Activated T-helper 9 cell treated with anti-CD3 and anti-CD28 coated beads, Interleukin-2, amount 50 U/mL, for 16 hours (primary cell): ENCODE measurements at places on chromosomes 5 and 9.

DNA sequence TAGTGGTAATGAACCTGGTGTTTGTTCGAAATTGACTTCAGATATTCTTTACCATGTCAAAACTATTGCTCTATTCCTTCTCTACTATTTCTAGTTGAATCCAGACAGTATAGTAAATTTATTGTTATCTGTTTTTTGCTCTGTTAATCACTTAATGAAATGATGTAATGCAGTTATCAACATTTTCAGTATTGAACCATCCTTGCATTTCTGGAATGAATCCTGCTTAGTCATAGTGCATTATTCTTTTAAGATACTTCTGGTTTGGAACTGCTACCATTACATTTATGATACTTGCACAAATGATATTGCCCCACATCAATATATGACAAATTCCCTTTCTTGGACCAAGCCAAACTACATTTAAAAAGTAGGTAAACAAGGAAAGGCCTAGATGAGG, 554.0 kb upstream of the KLF4 start:
- DNase-seq: no peak

- no peak for DNase-seq
These were observed 121.8 kb downstream of the CAVIN4 start for GRCh38 chr9:100699668-100700067.

DNA sequence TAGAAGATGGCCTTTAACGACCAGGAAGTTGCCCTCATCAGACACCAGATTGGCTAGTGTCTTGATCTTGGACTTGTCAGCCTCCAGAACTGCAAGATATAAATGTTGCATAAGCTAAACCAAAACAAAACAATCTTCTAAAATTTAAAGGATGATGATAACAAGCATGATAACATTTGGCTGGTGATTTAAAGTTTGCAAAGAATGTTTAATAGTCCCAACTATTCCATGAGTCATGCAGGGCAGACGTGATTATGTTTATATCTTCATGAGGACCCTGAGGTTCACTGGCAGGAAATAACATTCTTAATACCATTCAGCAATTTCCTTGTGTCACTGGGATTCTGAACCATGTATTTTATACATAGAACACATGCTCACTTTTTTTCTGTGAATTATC, 319.8 kb downstream of the HCN1 start:
- DNase-seq: no peak

DNA sequence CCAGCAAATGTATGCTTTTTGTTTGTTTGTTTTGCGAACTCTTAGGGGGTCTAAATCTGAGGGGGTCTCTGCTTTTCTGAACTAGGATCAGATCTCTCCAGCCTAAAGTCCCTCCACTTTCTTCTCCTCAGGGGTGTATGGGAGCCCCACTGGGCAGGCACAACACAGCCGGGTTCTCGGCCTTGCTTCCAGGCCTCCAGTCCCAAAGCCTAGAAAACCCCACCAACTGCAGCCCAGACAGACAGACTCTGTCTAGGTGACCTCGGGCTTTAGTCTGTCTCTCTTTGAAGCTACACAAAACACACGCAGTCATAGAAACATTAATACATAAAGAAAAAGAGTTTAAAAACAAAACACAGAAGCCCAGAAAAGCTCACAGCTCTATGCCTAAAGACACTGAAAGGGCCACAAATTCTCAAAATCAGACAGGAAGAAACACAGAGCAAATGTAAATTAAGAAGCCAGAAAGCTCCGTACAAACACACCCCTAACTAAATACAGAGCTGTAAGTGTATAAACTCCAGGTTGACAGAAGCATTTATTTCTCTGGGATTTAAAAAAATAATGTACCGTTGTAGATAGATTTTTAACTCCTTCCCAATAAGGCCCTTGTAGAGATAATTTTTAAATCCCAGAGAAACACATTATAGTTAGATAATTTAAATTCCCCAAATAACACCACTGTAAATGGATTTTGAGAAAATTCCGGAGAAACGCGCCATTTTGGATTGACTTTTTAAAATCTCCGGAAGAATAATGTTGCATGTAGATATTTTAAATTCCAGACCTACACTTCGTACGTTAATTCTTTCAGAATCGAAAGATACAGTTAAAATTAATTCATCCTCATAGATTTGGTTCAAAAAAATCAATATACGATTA, 2.0 kb downstream of the PITX1 start:
- no peak for DNase-seq

- peak; percentile 12 for DNase-seq
These were observed 29.5 kb downstream of the MTAP start for GRCh38 chr9:21831841-21832509.

DNA sequence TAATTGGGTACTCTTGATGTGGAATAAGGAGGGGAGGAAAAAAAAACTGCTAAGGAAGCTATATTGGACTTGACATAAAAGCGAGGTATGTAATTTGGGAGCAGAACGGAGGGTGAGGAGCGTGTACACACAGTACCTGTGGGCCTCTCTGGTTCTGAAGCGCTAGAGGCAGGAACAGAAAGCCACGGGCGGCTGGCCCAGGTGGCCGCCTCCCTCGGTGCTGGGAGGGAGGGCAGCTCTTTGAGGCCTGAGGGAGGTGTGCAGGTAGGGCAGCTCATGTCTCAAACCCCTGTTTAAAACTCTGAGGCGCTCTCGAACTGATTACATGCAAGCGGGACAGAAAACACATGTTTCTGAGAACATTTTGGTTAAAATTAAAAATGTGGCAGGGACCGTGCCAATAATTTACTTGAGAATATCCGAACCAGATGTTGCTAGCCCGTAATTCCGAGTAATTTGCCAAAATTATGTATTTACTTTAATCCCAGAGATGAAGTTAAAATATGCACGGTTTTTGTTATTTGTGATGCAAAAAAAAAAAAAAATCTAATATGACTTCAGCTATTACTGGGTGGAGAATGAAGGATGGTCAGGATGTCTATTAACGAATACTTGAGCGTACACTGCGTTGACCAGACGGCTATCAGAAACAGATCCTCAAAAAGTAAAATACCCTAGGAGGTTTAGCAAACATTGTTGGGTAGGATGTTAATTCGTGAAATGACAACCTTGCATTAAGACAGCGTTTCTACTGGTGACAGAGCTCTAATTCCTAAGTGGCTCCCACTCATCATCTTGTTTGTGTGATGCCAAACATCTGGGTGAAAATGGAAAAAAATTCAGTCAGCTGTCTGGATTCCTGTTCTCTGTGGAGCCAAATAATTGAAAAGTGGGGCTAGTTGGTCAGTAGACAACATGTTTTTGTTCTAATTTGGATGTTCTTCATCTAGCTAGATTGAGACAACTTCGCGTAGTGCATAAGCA, 24.4 kb upstream of the STC2 start:
- DNase-seq: no peak

DNA sequence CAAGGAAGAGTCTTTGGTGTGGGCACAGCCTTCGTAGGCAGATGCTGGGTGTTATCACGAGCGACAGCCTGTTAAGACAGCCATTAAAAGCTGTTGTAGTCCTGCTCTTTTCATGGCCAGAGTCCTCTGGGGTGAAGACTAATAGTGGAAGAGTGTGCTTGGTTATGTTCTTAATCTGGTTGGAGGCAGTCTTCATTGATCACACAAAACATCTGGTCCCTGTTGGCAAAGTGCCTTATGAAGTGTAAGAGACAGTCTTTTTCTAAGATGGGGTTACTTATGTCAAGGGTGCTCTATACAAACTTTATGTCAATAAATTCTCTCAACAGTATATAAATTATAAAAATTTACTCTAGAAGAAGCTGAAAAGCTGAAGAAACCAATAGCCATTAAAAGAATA, 280.4 kb downstream of the CAAP1 start:
- no peak for DNase-seq

DNA sequence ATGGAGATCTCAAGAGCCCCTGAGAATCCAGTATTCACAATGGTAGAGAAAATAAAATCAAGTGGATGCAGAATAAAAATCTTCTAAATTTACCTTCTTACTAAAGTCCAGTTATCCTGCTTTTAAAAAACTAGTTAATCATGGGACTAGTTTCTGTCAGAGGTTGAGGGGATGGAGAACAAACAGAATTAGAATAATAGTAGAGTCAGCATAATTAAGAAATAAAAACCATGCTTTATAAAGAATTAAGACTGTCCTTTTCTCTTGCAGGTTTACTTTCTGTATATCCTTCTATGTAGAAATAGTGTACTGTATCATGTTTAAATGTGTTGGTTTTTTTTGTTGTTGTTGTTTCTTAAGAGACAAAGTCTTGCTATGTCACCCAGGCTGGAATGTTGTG, 23.0 kb downstream of the ACOT12 start:
- no peak for DNase-seq

DNA sequence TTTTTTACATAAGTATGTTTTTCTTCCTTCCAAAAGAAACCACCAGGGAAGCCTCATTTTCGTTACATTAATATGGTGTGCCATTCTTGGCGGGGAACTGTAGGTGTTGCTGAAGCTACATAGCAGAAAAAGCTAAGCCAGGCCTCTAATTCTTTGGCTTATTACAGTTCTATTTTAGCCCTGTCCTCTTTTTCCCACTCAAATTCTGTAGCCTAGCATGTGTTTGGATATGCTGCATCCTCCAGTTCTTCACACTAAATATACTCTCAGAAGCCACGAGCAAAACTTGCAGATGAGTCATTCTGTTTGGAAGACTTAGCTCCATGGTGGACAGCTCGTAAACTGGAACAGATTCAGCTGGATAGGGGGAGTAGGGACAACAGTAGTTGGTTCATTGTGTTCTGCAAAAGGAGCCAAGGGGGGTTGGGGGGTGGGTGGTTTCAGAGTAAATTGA, 369.4 kb downstream of the TMEM161B start:
- DNase-seq: no peak

GRCh38 chr5:119409235-119409815, 43.0 kb upstream of the HSD17B4 start:
- no peak for DNase-seq

GRCh38 chr5:29382780-29383179, 1810.7 kb upstream of the CDH6 start:
- DNase-seq: no peak

GRCh38 chr9:79535534-79535933, 36.2 kb upstream of the TLE4 start:
- DNase-seq: no peak

- no peak for DNase-seq
These were observed 50.6 kb downstream of the NKD2 start for GRCh38 chr5:1058988-1059883.
